Muscle of back (tissue), 13 donors: ENCODE measurements at places on chromosomes 11 and 22. TPM values are rescaled to one million over a fixed set of nuclear protein-coding genes. Genes with fewer than 3 reads are reported as not detected.

DNA sequence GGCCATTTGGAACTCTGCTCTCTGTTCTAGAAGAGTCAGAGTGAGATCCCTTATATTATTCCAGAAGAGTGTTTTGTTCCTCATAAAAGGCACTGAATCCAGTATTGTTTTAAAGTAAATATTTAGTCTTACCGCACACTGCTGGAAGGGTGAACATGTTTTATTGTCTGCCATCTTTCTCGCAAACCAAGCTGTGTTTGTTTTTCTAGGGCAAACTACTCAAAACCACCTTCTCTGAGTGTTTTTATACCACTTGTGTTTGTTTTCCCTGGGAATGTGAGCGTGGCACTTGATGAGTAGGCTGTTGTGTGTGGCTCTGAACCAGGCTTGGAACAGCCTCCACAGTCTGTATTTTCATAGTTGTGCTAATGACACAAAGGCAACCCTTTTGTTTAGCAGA lies 89.8 kb downstream of the DBX1 start:
- no peak for DNase-seq

GRCh38 chr11:90288212-90288821 lies 65.5 kb upstream of the CHORDC1 start:
- peak; percentile 32 for DNase-seq

OR56A1 gene
- not detected for polyA plus RNA-seq

GRCh38 chr22:31604137-31604705 lies 57.8 kb downstream of the PISD start:
- DNase-seq: no peak

GRCh38 chr22:48823941-48824340 lies 1003.7 kb downstream of the BRD1 start:
- no peak for DNase-seq

DNA sequence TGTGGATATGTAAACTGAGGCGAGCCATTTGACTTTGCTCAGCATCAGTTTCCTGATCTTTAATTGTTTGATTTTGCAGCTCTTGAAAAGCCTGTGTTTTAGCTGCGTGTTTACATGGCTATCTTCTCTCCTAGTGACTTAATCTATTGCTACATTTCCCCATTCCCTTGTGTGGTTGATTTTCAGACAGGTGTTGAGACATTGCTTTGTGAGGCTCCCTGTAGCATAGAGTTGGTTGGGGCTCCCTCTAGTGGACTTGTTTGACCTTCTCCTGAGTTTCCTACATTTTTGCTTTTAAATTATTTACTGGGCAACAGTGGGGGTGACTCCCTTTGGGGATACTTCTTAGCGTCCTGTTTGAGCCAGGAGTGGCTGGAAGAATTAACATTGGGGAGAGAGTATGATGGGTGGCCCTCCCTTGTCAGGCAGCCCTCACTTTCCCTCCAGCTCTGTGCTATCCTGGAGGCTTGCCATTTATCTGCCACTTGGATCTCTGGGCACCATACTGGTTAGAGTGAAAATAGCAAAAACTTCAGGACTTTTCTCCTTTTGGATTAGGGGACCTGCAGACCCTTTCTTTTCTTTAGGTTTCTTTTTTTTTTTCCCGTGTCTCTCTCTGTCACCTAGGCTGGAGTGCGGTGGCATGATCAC lies 9.2 kb upstream of the CBL start:
- DNase-seq: peak; percentile 73

- no peak for DNase-seq
These were observed 76.8 kb downstream of the MED15 start for GRCh38 chr22:20584029-20584871.

VSIG2 gene
- 0.67 TPM for polyA plus RNA-seq

MICAL2 gene
- 21.3 TPM for polyA plus RNA-seq

GRCh38 chr22:50612528-50613221 lies 12.1 kb downstream of the MAPK8IP2 start:
- no peak for DNase-seq

DNA sequence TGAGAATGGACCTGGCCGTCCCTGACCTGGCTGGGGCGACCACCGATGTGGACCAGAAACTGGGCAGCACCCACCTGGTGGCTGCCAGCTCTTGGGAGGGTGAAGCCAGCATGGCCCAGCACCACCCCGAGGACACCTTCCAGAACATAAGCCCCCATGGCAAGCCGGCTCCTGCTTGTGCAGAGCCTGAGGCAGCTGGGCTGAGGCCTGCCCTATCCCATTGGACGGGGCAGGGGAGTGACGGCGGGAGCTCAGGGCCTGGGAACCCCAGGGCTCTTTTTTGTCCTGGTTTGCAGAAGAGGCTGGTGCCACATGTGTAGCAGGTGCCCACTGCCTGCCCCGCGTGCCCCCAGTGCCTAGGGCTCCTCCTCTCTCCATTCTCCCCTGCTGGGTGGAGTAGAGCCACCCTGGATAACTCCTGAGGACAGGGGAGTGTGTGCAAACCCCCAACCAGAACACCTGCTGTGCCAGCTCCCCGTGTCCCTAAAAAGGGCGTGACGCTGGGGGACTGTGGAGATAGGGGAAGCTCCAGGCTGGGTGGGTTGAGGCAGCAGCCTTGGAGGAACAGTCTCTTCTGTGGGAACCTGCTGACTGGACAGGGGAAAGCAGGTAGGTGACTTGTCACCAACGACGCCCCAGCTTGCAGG lies 11.9 kb downstream of the DUSP8 start:
- no peak for DNase-seq

DNA sequence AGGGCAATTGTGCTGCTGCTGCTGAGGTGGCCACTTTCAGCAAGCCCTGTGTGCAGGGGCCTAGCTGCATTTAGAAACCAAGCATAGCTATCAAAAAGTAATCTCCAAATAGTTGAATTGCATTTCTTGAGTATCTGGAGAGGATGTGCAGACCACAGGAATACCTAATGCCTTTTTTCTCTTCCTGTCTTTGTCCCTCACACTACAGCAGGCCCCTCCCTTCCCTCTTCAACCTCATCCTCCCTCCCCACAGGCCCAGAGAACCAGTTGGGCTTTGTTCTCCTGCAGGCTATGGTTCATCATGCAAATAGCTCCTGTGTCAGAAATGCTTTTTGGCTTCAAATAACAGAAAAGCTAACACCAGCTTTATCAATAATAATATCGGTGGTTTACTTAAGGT lies 47.7 kb downstream of the DKK3 start:
- DNase-seq: no peak

CABP4 gene
- polyA plus RNA-seq: 1.2 TPM

DNA sequence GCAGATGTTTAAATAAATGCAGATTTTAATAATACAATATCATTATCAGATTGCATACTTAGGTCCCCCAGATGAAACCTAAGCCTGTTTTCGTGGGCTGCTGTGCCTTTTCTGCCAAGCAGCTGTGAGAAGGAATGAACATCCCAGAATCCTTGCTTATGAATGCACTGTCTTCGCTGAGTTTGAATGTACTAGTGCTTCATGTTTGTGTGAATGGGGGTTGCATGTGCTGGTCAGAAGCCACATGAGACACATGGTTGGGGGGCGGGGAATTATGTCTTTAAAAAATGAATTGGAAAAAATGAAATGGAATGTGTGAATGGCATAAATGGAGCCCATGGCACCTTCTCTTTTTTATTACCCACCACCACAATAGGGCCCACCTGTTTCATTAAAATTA lies 125.4 kb upstream of the HSD17B12 start:
- no peak for DNase-seq

DNA sequence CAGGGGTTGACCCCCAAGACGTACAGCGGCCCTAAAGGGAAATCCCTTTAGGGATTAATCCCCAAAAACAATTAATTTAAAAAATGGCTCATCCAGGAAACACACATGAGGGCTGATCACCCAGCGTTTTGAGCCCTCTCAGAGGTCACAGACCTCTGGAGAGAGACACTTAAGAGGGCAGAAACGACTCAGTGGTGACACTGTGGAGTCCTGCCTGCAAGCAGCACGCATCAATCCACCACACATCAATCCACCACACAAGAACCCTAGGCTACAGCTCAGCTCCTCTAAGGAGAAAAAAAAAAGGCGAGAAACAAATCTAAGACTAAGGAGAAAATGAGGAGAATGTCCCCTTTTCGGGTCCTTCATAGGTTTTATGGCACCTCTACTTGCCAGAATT lies 12.5 kb upstream of the SELENOH start:
- DNase-seq: no peak

- no peak for DNase-seq
These were observed 60.2 kb downstream of the TNRC6B start for GRCh38 chr22:40237788-40238424.

DNA sequence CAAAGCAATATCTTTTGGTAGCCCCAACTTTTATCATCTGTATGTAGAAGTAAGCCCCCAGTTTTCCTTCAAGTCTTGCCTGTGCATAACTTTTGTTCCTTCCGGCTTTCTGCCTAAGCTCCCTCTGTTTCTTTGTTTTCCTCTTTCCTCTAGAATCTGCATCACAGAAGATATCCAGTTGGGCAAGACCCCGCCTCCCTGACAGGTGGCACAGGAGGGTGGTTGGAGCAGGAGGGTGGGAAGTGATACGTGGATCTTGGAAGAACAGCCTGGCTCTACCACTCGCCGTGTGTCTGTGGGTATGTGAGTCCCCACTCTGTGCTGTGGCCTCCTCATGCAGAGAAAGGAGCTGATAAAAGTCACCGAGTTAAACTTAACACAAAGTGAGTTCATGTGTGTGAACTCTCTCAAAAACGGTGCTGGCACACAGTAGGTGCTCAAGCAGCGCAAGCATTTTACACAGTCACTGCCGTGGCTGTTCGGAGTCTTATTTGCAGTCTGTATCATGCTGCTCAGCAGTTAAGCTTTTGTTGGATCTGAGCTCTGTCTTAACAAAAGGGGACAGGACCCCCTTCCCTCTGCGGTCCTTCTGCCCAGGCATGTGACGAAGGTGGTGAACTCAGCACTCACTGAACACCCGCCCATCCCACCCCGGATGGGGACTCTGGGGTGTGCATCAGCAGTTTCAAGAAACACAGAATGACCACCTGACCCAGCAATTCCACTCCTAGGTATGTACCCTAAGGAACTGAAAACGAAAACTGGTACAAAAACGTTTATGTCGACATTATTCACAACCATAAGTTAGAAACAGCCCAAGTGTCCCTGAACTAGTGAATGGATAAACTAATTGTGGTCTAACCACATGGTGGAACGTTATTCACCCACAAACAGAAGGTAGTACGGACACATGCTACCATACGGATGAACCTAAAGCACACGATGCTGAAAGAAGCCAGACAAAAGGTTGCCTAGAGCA lies 249.1 kb downstream of the CTTN start:
- no peak for DNase-seq

GRCh38 chr22:27296091-27296675 lies 505.4 kb downstream of the MN1 start:
- DNase-seq: no peak

NLRP6 gene
- not detected for polyA plus RNA-seq

DNA sequence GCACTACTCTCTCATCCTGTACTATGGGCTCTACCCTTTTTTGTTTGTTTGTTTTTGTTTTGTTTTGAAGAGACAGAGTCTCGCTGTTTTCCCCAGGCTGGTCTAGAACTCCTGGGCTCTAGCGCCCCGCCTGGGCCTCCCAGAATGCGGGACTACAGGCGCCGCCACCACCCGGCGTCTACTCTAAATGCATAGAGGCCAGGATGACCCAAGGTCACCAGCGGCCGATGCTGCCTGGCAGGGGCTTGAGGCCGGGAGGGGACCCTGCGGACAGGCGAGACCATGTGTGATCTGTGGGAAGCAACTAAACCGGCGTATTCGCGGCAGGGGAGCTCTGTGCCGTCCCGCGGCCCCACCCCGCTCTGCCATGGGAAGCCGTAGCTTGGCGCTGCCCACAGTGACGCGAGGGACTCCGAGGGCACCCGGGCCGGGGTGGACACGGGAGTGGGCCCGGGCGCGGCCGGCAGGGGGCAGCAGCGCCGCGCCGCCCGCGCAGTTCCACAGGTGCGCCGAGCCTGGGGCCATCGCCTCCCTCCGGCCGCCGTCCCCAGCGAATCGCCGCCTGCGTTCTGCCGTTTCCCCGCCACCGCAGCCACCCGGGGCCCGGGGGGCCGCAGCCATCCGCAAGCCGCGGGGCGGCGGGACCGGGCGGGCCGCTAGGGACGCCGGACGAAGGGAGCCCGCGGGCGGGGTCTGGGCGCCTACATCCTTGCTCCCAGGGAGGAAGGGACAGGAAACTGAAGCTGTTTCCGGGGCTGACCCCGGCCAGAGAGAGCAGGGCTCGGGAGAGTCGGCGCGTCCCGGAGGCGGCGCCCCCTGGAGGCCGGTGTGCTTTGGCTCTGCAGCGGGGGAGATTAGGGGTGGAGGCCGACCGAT lies 12.3 kb upstream of the HDHD5 start:
- peak; percentile 85 for DNase-seq

DNA sequence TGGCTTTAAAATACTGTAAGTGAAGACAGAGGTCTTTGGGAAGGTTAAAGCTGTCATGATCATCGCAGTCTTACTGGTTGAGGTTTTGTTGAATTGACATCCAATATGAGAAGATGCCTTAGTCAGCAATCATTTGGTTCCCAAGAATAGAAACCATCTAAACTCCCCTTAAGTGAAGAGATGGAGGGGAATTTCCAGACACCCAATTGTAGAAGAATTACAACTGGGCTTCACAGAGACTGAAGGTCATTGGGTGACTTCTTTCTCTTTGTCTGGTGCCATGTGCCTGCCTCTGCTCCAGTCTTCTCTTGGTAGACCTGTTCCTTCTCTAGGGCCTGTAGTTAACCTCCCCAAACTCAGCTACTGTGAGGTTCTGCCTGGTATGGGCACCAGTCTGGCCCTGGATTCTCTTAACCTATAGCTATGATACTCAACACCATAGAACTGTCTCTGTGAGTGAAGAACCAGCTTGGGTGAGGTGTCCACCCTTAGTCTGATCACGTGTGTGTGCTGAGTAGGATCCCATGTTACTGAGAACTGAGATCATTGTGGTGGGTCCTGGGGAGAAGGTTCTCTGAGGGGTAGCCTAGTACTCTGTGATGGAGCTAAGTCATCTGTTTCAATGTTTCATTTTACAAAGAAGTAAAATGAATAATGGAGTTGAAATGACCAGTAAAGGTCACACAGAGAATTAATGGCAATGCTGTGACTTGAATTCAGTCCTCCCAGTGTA lies 182.5 kb downstream of the CSNK2A3 start:
- DNase-seq: no peak

GRCh38 chr11:20368438-20368837 lies 4.9 kb downstream of the HTATIP2 start:
- no peak for DNase-seq

DNA sequence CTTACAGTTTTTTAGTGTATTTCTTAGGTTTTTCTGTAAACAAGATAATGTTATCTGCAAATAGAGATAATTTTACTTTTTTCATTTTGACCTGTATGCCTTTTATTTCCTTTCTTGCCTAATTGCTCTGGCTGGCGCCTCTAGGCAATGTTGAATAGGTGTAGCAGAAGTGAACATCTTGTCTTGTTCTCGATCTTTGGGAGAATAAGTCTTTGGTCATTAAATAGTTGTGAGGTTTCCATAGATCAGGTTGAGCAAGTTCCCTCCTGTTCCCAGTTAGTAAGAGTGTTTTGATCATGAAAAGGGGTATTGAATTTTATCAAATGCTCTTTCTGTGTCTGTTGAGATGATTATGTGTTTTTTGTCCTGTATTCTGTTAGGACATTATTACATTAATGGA lies 24.0 kb downstream of the PIH1D2 start:
- DNase-seq: no peak

GRCh38 chr11:128451652-128452470 lies 135.5 kb downstream of the ETS1 start:
- DNase-seq: peak; percentile 73
